ENCODE measurements at places on chromosomes 1 and 21.
A peak's percentile ranks its signal among the peaks of the same experiment; 100 is the strongest.

GRCh38 chr1:12464598-12465056 is 153.4 kb downstream of the DHRS3 start:
- no peak for DNase-seq

- no peak for DNase-seq
Measured at GRCh38 chr1:190658907-190659306, 181.2 kb upstream of the BRINP3 start.

- DNase-seq: peak; percentile 37
Measured at GRCh38 chr1:45266151-45266801, 59.9 kb upstream of the ZSWIM5 start.

DNA sequence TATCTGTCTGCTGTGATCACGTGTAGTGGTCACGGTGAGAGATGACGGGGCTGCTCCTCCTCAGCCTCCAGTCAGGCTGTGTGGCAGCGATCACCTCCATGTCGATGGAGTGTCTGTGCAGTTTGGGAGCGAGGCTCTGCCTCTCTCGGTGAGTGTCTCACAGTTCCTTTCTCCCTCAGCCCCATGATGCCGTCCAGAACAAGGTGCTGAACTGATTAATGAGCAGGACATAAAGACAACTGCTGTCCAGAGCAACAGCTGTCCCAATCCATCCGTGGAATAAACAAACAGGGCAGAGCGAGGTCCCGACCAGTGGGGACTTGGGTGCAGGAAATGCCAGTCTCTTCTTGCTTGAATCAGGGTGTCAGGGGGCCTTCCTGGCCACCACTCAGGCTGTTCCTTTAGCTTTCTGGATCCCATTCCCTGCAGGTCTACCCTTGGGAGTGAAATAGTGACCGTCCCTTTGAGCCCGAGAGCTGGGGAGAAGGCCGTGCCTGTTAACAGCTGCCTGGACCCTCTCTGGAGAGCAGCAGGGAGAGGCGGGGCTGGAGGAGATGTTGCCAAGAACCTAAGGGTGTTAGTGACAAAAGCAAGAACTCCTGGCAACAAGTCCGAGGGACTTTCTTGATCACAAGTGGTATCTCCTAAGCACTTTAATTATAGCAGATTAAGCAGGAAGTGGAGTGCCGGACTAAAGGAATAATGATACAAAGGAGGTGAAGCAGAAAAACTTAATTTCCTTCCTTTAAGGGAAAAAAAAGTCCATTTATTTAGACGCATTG is 443.9 kb downstream of the KIF26B start:
- no peak for DNase-seq

GRCh38 chr1:3060601-3061551 is 8.1 kb upstream of the PRDM16 start:
- no peak for DNase-seq

DNA sequence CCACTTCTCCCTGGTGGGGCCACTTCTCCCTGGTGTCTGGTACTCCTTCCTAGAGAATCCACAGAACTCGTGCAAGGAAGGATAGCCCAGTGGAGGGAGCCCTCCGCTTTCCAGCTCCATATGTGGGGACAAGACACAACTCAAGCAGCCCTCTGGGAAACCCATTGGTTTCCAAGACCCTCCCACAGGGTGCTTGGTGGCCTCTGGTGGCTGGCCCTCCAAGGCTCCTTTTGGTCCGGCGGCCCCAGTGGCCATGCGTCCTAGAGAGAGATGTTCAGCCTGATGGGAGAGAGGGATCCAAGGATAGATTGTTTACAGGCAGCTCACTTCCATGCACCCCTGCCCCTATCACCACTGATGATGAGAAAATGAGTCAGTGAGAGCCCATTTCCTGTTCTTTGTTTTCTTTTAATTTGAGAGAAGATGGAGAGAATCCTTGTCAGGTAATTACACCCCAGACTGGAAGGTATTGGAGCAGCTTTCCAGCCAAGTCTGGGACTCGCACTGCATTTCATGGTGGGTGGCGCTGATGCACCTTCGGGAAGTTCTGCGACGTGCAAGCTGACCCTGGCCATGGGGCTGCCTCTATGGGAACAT is 486.2 kb upstream of the VAMP3 start:
- peak; percentile 29 for DNase-seq

DNA sequence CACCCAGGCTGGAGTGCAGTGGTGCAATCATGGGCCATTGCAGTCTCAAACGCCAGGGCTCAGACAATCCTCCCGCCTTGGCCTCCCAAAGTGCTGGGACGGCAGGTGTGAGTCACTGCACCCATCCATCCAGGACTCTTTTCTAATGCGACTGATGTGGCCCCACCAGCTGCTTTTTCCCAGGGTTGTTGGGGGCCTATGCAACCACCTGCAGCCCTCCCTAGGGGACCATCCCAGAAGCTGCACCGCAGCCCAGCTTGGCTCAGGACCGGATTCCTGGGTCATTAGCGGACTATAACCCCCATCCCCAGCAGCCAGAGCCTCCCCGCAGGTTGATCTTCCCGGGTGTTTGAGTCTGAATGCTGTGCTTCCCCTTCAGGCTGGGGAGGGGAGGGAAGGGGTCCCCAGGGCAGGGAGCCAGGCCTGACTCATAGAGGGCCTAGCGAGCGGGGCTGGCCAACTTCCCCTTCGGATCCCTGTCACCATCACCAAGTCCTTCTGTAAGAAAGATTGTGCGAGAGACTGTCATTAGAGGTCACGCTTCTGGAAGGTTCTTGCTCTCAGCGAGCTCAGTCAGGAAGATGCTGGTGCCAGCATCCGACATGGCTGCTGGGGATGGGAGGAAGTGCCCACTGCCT is 108.7 kb upstream of the ACTRT2 start:
- no peak for DNase-seq

DNA sequence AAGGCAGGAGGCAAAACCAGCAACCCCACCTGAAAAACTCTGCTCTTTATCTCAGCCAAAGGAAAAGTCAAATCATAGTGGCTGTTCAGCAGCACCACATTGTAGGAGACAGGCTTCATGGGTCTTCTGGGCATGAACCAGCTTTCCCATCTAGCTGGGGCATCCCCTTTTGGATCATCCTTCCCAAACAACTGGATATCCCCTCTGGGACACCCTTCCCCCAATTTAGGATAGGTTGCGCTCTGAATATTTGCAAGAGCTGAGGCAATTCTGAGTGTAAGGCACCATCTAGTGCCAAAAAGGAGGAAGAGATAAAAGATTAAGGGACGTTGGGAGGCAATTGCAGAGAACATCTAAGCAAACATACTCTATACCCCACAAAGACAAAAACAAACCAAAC is 295.8 kb downstream of the MATN1 start:
- DNase-seq: no peak

DNA sequence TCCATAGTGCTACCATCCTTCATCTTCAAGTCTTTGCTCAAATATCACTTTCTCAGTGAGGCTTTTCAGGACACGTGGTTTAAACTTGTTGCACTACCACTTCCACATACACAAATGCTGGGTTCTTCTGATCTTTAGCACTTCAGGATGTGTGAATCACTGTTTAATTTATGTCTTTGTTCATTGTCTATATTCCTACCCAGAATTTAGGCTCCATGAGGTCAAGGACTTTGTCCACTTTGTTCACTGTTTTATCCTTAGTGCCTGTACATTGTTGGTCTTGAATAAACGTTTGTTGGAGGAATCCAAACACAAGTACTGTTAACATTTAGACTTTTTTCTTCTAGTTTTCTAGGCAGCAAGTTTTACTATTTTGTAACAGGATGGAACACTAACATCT is 42.6 kb upstream of the RALGPS2 start:
- DNase-seq: no peak

DNA sequence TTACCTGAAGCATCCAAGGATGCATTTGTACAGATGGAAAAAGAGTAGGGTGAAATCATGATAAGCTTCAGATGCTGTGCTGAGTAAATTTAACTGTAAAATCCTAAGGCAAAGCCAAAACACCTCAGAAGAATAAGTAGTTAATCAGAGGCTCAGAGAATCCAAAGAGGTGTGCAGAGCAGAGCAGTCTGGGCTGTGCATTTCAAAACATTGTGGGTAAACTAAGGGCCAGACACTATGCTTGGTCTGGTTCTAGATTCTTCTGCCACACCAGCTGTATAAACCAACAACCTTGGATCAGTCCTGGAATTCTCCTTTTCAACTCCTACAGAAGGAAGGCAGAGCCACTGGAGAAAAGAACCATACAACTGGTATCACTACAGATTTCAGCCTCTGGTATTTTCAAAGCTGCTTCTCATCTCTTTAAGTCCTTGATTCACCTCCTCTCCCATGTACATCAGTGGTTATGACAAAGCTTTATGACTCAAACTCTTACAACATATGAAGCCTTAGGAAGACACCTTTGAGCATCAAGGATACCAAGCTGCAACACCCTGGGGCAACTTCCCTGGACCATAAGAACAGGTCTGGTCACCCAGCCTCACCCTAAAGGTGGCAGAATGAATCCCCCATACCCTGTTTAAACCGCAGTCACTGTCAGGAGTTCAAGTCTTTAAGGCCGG is 11.6 kb upstream of the HIPK1 start:
- DNase-seq: no peak

DNA sequence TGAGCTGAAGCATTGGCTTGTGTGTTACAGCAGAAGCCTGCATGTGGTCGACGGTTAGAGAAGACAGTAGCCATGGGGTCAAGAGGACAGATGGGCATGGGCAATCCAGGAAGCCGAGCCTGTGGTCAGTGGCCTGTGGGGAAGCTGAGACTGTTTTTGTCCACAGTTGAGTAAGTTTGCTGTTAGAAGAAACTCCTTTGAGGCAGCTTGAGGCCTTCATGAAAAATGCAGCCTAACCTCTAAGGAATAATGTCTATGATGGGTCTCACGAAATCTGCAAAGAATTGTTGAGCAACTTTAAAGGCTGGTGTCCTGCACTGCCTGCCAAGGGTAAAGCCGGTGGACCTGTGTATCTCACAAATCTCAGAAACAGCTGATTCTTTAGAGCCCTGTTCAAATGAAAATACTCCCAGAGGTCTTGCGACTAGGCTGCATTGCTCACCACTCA is 322.4 kb downstream of the SETD4 start:
- peak; percentile 56 for DNase-seq

- no peak for DNase-seq
Measured at GRCh38 chr21:15682977-15683376, 46.8 kb upstream of the USP25 start.

GRCh38 chr1:96130432-96130831 is 591.2 kb upstream of the PTBP2 start:
- DNase-seq: no peak

DNA sequence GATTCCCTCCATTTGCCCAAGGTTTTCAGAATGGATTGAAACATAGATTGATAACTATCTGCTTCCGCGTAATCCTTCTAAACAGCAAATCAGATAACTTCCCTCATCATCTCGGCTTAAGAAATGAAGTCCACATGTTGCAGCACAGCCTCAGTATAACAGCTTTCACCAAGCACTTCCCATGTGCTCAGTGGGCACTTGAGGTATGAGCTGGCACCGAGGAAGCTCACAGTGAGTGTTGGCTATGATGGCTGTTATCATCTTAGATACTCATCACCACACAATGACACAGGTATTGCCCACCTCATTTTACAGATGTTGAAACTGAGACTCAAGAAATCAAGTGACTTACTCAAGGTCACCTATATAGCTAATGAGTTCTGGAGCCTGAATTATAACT is 43.2 kb downstream of the RCSD1 start:
- no peak for DNase-seq

- no peak for DNase-seq
Measured at GRCh38 chr1:234114648-234115307, 210.3 kb downstream of the SLC35F3 start.

DNA sequence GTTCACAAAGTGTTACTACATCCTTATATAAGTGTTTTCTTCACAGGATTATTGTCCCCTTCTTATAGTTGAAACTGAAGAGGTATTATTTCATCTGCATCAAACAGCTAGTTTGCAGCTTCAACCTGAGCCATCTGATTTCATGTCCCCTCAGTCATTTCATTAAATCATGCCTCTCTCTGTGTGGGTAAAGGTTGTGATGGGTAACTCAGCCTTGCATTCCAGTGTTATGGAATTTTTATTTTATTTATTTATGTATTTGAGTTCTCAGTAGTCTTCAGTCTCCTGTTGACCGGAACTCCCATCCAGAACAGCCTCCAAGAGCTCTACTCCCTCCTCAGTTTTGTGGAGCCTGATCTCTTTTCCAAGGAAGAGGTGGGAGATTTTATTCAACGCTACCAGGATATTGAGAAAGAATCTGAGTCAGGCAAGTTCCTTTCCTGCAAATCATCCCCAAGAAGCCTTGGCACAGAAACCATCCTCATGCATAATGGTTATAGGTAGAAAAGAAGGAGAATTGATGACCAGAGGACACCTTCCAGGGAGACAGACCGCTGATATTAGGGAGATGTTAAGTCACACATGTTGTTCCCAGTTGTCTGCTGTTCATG is 21.8 kb downstream of the CHD1L start:
- no peak for DNase-seq

GRCh38 chr1:205630651-205631009 is 1.2 kb downstream of the ELK4 start:
- no peak for DNase-seq

- DNase-seq: no peak
Measured at GRCh38 chr1:22317231-22317919, 134.3 kb upstream of the ZBTB40 start.

DNA sequence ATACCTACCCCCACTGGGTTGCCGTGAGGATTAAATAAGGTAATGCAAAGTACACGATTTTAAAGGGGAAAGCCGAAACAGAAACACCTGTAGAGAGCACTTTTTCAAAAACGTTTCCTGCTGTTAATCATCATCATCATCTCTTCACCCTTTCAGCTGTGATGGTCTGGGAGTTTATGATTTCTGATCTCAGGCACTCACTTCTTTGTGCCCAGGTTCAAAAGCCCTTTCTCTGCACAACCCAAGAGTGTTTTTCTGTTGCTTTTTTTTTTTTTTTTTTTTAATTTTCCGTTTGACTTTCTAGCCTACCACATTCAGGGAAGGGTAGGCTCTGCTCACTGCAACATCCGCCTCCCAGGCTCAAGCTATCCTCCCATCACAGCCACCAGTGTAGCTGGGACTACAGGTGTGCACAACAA is 936 bp upstream of the UBXN11 start:
- DNase-seq: no peak

DNA sequence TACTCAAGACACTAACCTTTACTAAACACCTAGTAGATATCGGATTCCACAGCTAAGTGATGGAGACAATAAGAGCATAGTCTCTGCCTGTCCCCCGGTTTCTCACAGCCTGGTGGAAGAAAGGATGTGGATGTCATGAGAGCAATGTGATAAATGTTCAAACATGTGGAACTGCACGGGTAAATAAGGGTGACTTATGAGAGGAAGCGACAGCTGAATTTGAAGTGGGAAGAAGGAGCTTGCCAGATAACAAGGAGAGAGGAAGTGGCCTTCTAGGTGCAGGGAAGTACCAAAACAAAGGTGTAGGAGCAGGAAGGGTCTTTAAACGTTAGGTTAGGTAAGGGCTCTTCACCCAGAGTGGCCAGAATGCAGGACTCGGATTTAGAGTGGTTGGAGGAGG is 178.6 kb upstream of the NRIP1 start:
- DNase-seq: no peak

DNA sequence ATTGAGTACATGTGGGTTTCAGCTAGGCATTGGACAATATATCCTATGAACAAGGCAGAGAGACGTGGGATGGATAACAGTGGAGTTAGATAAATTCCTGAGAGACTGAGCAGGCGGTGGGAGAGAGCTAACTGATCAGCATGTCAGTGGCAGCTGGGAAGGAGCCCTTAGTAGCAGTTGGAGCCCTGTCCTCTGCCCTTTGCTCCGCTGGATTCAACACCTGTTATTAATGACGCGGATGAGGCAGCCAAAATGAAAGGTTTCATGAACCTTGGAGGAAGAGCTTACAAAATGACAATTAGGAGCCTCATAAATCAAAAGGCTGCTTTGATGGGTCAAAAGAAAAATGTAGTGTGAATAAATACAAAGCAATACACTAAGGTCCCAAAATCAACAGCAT is 16.1 kb downstream of the UBIAD1 start:
- DNase-seq: no peak

Data from kidney epithelial cell (primary cell).